ENCODE measurements at places on chromosomes 16 and 17.

DNA sequence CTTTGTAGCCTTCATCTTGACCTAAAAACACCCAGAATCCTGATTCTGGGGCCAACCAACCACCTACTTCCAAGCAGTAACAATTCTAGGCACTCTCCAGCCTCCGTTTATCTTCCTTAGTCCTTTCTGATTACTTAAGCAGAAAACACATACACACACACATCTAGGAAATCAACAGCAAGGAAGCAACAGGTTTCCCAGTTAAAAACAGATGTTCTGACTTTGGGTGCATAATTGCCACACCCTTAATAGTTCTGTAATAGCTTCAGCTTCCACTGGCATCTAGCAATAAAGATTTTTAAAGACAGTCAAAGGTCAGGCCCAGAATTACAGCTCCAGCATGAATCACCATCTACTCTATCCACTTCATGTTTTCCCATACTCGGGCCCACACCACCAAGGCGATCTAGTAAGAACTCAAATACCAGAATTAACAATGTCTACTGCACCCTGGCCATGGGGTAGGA lies 2.6 kb downstream of the ARHGAP17 start:
- no peak for DNase-seq

DNA sequence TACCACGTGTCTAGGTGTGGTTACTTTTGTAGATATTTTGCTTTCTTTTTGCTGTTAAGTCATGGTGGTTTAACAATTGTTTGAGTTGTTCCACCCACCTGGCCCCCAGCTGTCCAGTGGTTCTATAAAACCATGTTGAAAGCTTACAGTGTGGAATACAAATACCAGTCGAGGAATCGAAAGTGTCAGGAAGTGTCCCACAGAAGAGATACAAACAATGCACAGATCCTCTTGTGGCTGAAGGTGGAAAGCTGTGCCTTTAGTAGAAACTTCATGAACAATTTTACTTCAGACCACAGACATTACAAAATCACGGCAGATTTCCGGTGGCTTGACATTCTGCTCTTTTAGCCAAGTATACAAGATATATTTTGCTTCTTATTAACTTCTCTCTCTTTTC lies 782.4 kb upstream of the SOX9 start:
- no peak for DNase-seq

GRCh38 chr17:5694551-5694950 lies 110.2 kb upstream of the NLRP1 start:
- DNase-seq, result no peak

GRCh38 chr17:39058524-39058923 lies 91.3 kb upstream of the FBXO47 start:
- DNase-seq, result no peak

DNA sequence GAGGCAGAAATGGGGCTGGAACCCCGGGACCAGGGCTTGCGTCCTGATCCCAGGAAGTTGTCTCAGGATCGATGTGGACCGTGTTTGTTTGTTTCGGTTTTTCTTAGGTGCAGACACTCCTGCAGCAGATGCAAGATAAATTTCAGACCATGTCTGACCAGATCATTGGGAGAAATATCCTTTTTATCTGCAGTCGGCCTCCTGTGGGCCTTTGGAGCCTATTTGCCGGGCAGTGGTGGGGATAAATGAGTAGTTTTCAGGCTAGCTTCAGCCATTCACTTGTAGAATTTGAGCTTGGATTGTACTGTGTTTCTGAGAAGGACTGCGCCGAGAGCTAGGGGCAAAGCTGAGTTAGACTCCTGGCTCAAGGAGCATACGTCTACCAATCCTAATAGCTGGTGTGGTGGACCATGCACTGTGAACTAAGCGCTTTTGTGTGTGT lies 816 bp downstream of the HSBP1 start:
- DNase-seq, result no peak

- no peak for DNase-seq
Measured at GRCh38 chr17:39793301-39793872, 55.6 kb downstream of the GRB7 start.

DNA sequence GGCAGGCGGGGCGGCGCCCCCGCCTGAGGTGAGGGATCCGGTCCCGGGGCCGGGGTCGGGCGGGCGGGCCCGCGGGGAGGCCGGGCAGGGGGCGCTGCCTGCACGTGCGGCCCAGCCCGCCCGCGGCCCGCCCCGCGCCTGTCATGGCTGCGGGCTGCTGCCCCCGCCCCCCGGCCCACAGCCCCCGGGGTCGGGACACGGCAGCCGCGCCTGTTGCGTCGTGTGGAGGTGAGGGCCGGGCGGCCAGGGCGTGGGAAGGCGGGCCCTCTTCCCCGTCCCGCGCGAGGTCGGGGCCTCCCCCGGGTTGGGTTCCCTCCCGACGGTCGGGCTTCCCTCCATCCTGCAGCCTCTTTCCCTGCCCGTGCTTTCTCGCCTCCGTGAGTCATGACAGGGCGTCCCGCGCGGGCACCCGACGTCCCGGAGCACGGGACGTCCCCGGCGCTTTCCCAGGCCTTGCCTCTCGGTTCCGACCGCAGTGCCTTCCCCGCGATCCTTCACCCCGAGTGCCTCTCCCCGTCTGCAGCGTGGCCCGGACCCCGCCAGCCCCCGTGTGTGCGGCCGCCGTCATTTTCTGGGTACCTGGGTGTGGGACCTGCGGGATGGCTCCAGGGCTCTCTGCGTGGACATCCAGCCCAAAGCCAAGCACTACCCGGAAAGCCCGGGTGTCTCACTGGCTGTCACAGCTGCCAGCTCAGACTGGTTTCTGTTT lies 76.7 kb downstream of the CHD9 start:
- DNase-seq, result peak; percentile 60

- no peak for DNase-seq
Measured at GRCh38 chr17:66354472-66354871, 52.1 kb downstream of the PRKCA start.

- no peak for DNase-seq
Measured at GRCh38 chr17:17921192-17922069, 50.8 kb downstream of the TOM1L2 start.

DNA sequence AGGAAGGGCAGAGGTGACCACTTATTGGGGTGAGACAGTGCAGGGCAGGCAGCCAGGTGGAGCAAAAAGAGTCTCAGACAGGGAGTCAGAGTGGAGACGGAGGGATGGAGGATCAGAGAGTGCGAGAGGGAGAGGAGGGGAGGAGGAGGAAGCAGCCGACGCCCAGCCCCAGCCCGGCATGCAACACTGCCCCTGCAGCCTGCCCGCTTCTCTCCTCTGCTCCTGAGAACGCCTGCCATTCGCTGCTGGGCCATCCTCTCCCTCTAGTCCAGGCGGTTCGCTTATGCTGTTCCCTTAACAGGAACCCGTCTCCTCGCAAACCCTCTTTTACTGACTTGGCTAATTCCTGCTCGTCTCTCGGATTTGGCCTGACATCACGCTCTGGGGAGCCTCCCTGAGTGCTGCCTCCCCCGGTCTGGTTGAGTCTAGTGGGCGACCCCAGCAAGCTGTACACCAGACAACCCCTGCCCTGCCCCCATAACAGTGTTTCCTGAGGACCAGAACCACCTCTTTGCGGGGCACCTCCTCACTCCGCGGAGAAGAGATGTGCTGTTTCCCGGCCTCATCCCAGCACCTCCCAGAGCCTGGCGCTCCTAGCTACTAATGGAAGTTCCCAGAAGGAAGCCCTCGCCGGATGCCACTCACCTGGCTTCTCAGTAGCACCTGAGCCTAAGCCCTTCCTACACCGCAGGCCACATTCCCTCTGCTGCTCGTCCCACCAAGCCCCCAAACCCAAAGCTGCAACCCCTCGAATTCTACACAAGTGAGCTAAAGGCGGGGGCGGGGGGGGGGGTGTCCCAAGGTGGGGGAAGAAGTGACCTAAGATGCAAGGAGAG lies 61.2 kb upstream of the CCL1 start:
- DNase-seq, result no peak

DNA sequence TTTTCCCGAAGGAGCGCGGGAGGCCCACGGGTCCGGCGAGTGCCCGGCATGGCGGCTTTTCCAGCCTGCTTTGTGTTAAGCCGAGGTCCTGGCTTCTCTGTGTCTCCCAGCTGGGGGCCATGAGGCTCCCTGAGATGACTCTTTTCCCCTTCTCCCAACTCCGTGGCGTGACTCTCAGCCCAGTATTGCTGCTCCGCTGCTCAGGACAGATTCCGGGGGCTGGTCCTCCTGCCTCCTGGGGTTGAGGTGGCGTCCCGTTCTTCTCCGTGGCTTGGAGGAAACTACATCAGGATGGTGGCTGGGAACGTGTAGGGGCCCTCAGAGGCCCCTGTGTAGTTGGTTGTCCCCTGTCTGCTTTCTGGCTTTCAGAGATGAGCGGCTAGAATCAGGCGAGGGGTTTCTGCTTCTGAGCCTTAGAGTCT lies 951 bp downstream of the GPS1 start:
- no peak for DNase-seq

DNA sequence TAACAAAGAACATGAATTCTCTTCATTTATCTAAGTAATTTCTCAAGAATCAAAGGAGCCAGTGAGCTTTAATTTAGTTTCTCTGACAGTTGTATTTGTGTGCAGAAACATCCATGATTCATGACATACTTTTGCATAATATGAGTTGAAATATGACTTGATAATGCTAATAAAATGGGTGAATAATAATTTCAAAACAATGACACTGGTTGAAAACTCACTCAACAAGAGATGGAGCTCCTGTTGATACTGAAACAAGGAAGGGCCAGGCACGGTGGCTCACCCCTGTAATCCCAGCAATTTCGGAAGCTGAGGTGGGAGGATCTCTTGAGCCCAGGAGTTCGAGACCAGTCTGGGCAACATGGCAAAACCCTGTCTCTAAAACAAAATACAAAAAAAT lies 147.0 kb downstream of the MAP2K6 start:
- DNase-seq, result no peak

DNA sequence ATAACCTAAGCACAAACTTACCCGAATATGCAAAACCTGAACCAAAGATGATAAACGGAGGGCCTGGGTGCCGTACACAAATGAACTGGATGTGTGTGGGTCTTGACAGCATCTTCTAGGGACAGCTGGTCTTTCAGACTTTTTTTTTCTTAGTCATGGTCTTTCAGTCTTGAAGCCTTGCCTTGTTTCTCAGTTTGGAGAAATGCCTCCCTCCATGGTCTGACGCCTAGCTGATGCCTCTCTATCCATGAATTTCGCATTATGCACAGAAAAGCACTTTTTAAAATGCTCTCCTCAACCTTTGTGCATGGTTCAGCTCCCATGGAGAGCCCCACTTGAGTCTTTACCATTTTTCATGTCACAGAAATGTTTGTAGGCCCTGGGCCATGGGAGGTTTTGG lies 52.8 kb upstream of the LYRM9 start:
- DNase-seq, result no peak

DNA sequence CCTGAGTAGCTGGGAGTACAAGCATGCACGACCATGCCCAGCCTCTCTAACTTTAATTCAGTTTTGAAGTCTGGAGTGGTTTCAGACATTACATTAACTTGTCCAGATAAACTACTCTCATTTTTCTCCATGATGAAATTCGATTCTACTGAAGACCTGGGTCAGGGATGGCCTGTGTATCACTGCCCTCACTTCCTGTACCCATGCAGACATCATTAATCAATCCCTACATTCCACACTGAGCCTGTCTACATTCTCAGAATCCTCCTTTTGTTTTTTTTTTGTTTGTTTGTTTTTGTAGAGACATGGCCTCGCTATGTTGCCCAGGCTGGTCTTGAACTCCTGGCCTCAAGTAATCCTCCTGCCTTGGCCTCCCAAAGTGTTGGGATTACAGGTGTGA lies 22.6 kb downstream of the ADCY7 start:
- no peak for DNase-seq

DNA sequence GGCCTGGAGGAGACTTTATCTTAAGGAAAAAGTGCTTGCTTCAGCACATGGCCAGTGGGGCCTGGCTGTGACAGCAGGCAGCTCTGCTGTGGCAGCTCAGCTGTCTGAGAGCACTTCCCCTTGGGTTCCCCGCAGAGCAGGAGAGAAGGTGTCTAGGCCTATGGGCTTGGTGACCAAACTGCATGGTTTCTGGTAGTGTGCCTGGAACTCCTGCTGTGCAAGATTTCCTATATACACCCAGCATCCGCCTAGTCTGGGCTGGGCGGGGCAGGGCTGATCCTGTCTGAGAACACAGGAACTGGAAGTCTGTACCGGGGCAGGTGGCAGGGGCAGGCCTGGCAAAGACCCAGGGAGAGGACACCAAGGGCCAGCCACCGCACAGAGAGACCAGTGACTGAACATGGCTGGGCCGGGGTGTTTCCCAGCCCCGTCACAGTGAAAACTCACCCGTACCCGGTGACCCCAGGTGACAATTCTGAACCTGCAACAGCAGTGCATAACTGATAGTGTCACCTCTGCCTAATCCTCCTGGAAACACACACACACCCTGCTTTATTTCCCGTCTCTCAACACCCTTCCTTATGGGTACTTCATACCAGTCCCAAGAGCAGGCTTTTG lies 39.3 kb downstream of the CHD9 start:
- no peak for DNase-seq

DNA sequence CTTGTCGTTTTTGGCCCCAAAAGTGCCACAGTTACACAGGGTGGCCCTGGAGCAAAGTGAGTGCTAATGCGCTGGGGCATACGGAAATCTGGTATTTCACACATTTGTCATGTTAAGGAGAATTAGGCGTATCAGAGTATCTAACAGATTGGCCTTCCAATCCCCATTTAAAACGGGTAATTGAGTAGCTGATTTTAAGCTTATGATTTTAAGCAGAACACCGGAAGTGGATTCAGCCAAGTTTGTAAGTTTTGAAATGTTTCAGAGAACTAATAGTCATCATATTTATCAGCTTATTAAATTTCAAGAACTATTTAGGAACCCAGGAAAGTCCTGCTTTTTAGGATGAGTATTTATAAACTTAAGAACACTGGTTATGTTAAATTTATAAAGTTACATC lies 19.5 kb downstream of the LRRC75A start:
- DNase-seq, result no peak

GRCh38 chr17:14061666-14062560 lies 7.4 kb upstream of the COX10 start:
- no peak for DNase-seq

DNA sequence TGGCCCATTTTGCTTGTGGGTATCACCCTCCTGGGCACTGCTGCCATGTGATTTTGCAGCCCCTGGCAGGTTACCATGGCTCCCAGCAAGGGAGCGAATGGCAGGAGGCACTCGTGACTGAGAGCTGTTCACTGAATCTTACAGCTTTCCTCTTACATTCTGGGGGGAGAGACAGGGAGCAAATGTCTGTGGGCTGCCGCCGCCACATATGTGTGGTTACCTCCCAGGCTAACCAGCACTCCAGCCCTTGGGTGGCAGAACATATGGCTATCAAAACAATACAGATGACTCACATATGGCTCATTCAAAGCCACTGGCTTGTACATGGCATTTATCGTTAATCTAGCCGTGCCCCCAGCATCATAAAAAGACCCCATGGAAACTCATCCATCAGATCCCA lies 19.8 kb downstream of the GTF3C1 start:
- DNase-seq, result no peak

Data from stimulated activated CD4-positive, alpha-beta T cell treated with anti-CD3 and anti-CD28 coated beads, Interleukin-12 subunit alpha, Interleukin-12 subunit beta, amount 100 ng/mL, for 4 hours (primary cell).